ENCODE measurements at places on chromosomes 11 and 22. TPM values are rescaled to one million over a fixed set of nuclear protein-coding genes. Genes with fewer than 3 reads are reported as not detected.

DNA sequence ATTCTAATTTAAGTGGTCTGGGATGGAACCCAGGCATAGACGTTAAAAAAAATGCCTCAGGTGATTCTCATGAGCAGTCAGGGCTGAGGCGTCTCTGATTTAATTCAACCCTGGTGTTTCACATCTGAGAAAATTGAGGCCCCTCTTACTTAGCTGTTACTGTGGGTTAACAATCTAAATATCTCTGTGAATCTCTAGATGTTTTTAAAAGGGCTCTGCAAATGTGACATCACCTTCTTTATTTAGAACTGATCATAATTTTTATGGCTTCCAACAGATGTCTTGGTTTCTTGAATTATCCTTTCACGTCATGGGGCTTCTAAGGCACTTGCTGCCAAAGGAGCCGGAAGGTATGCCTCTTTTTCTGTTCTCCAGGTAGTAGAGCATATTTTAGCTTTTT, 76.1 kb upstream of the LIN7C start:
- no peak for DNase-seq

GRCh38 chr22:30433773-30434172, 8.2 kb downstream of the MTFP1 start:
- DNase-seq = peak; percentile 24

- DNase-seq = no peak
Measured at GRCh38 chr11:69925366-69926196, 106.4 kb upstream of the FGF3 start.

Gene SCN4B
- total RNA-seq = 0.17 TPM

Gene ASRGL1
- 4.5 TPM for total RNA-seq
